ENCODE measurements at places on chromosomes 16 and 17. TPM values are rescaled to one million over a fixed set of nuclear protein-coding genes. Genes with fewer than 3 reads are reported as not detected.

Gene TBC1D26
- total RNA-seq = 0.66 TPM

Gene FAM83G
- 2.8 TPM for total RNA-seq

Gene GNG13
- total RNA-seq = not detected

Gene ABCC12
- not detected for total RNA-seq

DNA sequence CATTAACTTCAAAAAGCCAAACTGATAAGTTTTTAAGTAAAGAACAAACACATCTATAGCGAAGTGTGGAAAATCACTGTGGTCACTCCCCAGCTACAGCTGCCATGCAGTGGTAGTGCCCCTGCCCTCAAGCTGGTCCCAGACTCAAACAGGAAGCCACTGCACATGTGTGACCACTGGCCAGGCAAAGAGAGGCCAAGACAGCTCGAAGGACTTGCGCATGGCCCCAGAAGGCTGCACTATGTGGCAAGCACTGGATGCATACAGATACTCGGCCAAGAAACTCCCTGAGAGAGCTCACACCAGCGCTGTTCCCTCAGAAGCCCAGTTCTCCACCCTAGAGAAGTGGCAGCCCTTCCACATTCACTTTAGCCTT, 82.4 kb downstream of the ANKRD11 start:
- H3K36me3 ChIP-seq = no peaks in the 10 kb centered on the region
- H3K27me3 ChIP-seq = no peaks in the 10 kb centered on the region
- peak overlapping the region; percentile 44 for H3K27ac ChIP-seq
- DNase-seq = no peak
